ENCODE measurements at places on chromosomes 2 and 18.
A peak's percentile ranks its signal among the peaks of the same experiment; 100 is the strongest.

DNA sequence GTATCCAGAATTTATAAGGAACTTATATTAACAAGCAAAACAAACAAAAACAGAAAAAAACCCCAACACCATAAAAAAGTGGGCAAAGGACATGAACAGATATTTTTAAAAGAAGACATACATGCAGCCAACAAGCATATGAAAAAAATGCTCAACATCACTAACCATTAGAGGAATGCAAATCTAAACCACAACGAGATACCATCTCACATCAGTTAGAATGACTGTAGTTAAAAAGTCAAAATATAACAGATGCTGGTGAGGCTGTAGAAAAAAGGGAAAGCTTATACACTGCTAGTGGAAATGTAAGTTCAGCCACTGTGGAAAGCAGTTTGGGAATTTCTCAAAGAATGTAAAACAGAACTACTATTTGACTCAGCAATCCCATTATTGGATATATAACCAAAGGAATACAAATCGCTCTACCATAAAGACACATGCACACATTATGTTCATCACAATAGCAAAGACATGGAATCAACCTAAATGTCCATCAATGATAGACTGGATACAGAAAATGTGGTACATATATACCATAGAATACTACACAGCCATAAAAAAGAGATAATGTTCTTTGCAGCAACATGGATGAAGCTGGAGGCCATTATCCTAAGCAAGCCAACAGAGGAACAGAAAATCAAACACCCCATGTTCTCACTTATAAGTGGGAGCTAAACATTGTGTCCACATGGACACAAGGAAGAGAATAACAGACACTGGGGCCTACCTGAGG lies 25.3 kb downstream of the PREPL start:
- no peak for DNase-seq

DNA sequence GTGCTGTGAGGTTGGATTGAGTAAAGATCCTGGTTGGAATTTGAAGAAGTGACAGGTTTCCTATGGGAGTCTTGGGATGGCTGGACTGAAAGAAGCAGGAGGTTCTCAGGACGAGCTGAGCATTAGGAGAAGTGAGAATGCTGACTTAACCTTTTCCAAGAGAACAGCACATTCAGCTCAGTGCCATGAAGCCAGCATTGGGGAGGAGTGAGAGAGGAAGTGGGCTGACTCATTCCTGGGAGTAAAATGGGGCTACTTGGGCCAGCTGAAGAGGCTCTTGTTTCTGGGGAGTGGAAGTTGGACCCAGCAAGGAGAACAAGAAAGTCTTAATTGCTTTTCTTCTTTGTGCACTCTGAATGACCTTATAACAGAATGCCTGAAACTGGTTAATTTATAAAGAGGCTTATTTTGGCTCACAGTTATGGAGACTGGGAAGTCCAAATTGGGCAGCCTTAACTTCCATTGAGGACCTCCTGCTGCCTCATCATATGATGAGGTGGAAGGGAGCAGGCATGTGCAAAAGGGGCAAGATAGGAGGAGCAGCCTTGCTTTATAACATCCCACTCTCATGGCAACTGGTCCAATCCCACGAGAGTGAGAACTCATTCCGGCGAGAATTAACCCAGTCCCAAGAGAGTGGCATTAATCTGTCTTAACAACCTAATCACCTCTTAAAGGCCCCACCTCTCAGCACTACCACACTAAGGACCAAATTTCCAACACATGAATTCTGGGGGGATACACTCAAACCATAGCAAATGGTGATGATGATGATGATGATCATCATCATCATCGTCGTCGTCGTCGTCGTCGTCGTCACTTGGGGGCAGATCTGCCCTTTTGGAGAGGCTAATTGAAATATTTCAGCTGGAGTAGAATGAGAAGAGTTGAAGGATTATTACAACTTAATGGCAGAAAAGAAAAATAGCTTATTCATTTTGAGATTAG lies 26.1 kb downstream of the DGUOK start:
- DNase-seq, result peak; percentile 77

- DNase-seq, result no peak
Measured at GRCh38 chr2:74708296-74708695, 54.2 kb downstream of the SEMA4F start.

DNA sequence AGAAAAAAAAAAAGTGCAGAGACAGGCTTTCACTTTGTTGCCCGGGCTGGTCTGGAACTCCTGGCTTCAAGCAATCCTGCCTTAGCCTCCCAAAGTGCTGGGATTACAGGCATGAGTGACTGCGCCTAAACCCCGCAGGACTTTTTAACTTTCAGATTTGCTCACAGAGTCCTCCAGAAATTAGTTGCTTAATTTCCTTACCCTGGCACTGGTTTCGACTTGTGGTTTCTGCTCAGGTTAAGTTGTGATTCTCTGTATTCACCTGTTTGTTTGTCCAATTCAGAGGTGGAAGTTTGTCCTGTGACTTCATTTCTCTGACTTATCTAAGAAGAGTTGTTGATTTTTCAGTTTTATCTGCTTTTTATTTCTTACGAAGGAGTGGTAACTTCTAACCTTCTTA lies 238.1 kb downstream of the TMEM182 start:
- no peak for DNase-seq

GRCh38 chr2:237393523-237393922 lies 20.4 kb downstream of the COL6A3 start:
- no peak for DNase-seq

GRCh38 chr2:128682729-128683284 lies 364.1 kb upstream of the HS6ST1 start:
- DNase-seq, result no peak

- DNase-seq, result peak; percentile 69
Measured at GRCh38 chr18:12456441-12456840, 48.7 kb downstream of the PRELID3A start.

- no peak for DNase-seq
Measured at GRCh38 chr2:173589604-173590275, 235.1 kb downstream of the CDCA7 start.

Data from D341Med (cell line).